GM06990 (cell line): ENCODE measurements at places on chromosomes 3 and 15.

GRCh38 chr15:40306371-40306770 lies 1.4 kb downstream of the PLCB2 start:
- DNase-seq = no peak

DNA sequence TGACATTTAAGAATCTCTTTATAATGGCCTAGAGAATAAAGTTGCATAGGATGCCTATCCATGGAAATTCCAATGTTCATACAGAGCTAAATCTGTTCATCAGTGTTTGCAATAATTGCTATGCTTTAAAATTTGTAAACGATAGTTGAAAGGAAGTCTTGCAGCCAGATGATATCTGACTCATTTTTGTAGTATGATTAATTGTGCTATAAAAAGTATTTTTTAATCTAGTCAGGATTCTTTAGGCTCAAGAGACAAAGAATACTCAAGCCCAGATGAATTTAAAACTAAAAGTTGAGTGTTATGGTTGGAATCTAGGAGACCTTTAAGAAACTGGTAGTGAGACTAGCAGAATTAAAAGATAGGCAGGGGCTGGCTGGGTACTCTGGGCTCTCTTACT lies 50.5 kb downstream of the SUCNR1 start:
- DNase-seq = no peak

GRCh38 chr3:124904835-124905492 lies 17.8 kb upstream of the ITGB5 start:
- no peak for DNase-seq

DNA sequence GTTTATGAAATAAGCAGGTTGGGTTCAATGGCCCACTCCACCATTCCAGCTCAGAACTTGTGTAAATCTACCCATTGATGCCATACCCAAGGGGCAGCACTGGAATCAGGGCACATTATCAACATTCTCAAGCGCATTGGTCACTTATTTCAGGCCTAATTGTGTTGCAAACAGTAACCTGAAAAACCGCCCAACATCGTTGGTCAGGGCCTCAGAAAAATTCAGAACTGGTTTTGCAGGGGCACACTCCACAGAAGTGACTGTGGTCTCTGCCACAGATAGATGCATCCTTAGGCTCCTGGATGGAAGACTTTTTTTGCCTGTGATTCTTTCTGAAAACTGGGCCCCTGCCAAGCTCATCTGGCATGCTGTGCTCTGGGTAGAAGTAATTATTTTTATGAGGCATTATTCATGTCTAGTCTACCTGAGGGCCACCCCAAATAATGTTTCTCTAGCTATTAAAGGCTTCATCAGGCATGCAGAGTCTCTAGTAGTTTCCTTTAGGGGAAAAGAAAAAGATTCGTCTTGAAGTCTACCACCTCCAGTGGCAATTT lies 21.7 kb upstream of the LRTM1 start:
- no peak for DNase-seq

GRCh38 chr3:122031123-122031468 lies 9.0 kb upstream of the ILDR1 start:
- no peak for DNase-seq

DNA sequence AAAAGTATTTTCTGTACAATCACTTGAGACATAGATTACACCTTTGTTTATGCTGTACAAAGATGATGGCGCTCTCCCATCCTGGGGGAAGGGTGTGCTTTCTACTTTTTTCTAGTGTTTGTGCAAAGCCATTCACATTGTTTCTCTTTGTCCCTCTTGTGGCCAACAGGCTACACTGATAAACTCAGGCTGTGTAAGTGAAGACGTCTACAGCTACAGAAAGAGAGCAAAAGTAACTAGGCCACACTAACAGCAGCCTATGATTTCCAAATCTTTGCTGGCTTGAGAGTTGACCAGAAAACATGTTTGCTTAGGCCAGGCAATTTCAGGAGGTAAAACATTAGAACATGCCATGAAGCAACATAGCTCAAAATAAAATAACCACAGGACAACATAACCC lies 75.1 kb downstream of the FOXB1 start:
- DNase-seq = peak; percentile 1

GRCh38 chr3:151673974-151674373 lies 59.8 kb upstream of the AADACL2 start:
- DNase-seq = no peak

DNA sequence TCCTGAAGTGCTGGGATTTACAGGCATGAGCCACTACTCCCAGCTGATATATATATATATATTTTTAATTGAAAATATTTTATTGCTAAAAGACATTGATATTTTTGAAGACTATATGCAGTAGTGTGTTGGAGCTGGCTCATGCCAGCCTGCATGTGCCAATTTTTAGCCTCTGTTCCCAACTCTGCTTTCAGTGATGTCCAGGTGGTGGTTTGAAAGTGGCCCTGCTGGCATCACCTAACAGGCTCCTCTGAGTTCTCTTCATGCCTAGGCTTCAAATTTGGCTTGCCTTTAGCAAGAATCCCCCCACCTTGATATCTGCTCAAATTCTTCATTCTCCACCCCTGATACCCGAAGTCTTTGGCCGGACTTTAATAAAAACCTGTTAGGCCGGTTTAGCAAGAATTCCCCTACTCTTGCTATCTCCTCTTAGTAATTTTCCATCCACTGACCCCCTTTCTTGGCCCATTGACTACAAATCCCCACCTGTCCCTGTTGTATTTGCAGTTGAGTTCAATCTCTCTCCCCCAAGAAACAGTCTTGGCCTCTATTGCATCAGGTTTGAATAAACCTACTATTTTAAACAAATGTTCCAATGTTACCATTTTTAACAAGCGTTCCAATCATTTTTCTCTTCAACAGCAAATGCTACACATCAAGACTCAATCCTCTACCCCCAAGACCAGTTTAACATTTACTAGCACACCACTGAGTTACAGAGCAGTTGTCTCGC lies 23.9 kb upstream of the CTSH start:
- no peak for DNase-seq

DNA sequence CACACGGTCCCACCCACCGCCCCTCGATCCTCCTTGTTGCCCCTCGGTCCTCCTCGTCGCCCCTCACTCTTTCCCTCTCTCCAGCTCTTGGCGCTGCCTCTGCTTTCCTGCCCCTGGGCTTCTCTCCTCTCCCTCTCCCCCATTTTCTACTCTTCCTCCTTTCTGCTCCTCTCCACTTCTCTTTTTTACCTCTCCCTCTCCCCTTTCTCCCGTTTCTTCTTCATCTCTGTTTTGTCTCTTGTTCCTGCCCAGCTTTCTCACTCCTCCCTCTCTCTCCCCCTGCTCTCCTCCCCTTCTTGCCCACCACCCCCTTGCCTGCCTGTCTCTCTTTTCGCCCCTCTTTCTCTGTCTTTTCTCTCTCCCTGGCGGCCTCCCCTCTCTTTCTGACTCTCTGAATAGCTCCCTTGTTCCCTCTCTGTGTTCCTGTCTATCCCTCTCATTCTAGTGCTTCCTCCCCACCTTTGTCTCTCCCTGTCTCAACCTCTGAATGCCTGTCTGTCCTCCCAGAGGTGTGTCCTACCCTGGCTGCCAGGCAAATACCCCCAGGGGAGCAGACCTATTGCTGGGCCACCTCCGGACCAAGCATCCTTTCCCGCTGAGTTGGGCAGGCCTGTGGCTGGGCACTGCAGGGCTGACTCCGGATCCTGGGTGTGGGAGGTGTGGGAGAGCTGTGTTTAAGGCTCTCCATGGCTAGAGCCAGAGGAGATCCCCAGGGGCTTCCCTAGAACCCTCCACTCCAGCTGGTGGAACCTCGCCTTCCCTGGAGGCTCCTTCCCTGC lies 41.0 kb downstream of the EPHB3 start:
- no peak for DNase-seq
